NCI-H1417 (cell line): ENCODE measurements at places on chromosomes 12 and 14.
A peak's percentile ranks its signal among the peaks of the same experiment; 100 is the strongest.

DNA sequence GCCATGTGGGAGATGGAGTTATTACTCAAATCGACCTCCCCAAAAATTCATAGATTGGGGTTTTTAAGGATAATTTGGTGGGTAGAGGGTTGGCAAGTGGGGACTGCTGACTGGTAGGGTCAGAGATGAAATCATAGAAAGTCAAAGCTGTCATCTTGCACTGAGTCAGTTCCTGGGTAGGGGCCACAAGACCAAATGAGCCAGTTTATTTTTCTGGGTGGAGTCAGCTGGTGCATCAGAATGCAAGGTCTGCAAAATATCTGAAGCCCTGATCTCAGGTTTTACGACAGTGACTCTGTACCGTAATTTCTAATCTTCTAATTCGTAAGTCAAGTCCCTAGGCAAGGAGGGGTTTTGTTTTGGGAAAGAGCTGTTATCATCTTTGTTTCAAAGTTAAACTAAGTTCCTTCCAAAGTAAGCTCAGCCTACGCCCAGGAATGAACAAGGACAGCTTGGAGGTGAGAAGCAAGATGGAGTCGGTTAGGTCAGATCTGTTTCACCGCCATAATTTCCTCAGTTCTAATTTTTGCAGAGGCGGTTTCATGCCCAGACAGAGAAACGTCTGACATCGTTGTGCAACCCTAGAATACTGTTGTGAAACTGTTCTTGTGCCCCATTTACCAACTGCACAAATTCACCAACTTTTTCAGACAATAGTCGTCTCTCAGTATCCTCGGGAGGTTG is 104.5 kb upstream of the SFSWAP start:
- DNase-seq = no peak

GRCh38 chr12:120235369-120236323 is 29.9 kb downstream of the PXN start:
- DNase-seq = no peak

DNA sequence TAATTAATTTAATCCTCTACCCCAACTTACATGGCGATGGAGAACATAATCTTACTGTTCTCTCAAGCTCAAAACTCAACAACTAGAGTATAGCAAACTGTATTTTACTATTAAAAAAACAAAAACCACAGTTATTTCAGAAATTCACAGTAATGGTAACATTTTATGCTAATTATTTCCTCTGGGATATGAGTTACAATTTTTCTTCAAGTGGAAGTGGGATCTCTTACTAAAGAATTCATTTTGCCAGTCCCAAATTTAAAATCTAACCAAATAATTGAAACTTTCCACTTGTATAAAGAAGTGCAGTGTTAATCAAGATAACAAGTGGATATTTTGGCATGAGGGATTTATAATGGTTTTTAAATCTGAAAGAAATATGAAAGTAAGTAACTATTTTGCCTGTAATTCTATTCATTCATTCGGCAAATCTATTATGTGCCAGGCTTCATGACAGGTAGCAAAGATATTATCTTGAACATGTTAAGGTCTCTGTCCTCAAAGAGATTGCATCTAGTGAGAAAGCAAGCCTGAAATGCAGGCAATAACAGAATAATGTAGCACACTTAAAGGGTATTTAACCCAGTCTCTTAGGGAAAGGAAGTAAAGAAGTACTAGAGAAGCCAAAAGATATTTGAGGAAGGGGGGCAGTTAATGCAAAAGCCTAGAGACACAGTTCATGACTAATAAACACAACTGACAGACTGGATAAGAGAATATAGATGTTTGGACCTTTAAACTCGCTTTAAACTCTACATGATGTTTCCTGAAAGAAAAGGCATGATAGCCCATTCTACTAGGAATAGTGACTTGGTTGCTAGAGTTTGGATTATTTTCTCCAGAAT is 44.0 kb downstream of the TAOK3 start:
- no peak for DNase-seq

DNA sequence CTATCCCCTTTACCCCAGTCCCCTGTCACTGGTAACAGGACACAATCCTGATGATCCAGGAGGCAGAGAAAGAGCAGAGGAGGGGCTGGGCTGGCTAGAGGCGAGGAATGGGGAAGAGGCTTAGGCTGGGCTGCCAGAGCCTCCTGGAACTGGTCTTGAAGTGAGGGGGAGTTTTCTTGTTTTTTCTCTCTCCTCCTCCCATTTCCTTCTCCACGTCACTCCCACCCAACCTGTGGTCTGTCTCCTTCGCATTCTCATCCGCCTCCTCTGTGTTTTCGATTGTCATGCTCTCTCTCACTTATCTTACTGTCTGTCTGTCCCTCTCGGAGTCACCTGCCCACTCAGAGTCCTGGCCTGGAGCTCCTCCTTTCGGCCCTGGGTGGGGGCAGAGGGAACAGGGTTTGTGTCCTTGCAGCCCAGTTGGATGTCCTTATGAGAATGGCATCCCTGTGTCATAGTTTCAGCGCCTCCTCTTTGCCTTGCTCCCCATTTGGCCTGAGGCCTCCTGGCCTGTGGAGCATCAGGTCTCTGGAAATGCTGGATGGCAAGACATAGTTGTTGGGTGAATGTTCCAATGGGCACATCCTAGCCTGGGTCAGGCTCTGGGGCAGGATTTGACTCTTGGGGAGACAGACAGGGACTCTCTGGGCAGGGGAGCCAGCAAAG is 3.4 kb upstream of the KRT80 start:
- no peak for DNase-seq

DNA sequence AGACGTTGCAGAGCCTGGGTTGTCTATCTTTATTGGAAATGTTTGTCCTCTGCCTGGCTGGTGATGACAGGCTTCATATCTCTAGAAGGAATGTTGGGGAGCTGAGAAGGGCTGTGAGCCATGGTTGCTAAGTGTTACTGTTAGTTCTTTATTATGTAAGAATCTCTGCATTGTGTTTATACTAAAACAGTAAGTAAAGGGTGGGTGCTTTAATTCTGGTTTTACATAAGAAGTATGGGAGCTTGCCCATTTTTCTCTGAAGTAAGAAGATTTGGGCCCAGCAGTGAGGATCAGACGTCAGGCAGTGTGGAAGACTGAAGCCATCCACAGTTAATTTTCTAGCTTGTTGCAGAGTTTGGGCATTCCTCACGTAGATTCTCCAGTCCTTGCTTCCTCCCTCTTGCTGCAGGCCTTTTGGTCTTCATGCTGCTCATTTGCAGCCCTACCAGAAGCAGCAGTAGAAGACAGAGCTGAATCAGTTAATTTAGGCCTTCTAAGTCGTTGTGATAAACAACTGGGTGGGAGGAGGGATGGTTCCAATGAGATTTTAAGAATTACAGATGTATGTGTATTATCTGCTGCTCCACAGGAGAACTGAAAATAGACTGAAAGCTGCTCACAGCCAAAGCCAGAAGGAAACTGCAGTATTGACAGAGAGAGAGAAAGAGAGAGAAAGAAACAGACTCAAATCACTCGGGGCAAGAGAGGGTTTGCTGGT is 21.4 kb downstream of the WNT5B start:
- no peak for DNase-seq

DNA sequence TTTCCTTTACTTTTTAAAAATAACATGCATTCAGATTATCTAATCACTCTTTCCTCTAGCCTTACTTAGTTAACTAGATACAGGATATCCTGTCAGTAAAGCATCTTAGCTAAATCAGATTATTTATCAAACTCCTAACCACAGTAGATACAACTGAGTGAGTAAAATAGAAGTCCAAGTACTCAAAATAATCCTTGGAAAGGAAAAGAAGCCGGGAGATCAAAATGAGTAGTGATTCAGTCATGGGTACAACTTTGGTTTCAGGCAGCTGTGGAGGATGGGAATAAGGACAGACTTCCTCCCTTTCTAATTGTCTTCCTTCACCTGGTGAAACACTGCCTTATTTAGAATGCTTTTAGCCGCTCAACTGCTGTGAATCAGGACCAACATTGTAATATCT is 29.4 kb downstream of the GNG2 start:
- no peak for DNase-seq

DNA sequence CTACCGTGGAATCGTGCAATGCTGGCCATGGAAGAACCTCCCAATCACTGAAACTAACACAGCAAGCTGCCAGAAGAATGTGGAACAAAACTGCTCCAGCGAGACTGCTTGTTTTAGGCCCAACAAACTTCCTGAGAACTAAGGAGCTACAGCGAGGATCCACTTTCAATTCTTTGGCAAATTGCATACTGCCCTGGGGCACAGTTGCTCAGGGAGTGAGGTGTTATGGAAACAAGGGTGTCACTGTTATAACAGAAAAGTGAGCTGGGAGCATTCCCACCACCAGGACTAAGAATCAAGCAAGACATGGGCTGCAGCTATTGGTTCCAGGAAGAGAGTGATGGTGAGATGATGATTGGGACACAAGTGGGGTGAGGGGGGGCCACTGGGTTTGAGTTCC is 1606.1 kb upstream of the FLRT2 start:
- DNase-seq = no peak

DNA sequence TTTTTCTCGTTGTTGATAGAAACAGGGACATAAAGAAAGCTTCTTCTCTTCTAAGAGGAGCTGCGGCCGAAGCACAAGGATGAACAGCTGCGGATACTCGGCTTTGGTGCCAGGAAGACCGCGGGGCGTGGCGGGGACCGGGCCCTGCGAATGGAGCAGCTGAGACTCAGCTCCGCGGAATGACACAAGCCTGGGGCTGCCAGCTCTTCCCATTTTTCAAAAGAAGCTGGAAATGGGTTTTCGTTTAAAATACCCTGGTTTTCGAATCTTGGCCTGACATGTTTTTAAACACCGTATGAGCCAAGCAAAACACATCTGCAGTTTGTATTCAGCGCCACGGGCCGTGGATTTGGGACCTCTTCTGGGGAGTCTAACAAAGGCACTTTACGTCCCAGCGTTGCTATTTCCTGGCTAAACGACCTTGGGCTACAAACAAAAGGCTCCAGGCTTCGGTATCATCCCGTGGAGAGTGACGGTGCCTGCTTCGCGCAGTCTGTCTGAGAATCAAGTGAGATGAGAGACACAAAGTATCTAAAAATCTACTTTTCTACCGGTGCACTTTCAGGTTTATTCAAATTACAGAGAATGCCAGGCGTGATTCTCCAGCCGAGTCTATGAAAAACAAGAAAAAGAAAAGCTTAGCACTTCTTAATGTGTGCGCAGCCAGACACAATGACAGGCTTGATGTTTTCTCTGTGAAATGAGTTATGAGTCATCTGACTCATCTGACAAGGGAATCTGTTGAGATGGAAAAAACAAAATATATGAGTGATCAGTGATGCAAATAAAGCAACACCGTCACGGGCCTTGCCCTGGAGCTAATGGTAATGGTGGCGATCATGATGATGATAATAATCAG is 114.0 kb upstream of the TMEM132D start:
- DNase-seq = peak; percentile 11

- DNase-seq = no peak
Observed at GRCh38 chr12:50018968-50019367, 6.3 kb downstream of the RACGAP1 start.

- DNase-seq = no peak
Observed at GRCh38 chr12:9864913-9865675, 4.1 kb downstream of the CLEC2B start.

DNA sequence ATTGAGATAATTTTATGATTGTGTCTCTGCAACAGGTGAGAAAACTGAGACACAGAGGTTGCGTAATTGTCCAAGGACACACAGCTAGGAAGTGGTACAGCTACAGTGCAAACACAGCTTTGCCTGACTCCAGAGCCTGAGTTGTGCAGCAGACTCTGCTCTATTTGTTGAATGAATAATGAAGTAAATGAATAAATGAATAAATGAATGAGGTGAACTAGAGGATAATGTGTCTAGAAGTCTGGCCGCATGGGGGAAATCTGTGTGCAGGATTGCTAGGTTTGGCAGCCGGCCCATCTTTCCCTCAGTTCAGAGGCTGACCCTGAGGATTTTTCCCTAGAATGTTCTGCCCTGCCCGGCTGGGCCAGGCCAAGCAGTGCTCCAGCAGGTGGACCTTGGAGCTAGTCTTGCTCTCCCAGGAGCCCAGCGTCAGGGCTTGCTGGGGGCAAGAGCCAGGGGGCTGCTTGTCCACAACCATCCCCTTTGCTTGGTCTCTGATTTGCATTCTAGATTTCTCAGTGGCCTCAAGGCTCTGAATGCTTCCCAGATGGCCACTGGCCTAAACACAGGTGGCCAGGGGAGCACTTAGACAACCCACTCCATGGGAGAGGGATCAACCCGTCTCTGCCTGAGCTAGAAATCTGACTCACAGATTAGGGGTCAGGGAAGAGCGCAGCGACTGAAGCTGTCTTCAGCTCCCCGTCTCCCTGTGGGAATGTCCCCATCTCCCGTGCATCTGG is 225.2 kb downstream of the C12orf75 start:
- no peak for DNase-seq

GRCh38 chr12:65015850-65016249 is 105.3 kb downstream of the WIF1 start:
- DNase-seq = no peak

GRCh38 chr12:131539381-131539780 is 171.5 kb upstream of the SFSWAP start:
- DNase-seq = no peak

DNA sequence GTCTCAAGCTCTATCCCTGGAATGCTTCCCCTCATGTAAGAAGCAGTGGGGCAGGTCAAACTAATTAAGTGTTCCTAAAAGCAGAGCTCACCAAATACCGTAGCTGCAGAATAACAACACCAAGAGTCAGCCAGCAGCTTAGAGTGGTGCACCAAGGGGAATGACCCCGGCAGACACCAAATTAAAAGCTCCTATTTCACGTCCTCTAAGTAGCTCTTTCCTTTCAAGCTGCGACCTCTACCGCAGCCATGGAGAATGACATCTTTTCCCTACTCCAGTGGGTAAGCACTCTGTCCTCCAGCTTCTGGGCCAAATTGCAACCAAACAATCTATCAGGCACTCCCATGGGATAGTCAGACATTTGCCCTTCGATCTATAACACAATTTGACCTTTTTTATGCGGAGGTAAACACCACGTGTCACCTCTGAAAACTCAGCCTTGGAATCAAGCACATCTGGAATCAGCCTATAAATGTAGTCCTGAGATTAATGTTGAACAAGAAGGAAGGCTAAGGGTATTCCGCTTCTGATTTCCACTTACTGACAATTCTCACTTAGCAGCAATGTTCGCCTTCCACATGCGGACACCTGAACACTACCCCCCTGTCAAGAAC is 67.6 kb upstream of the CDKN3 start:
- peak; percentile 63 for DNase-seq

DNA sequence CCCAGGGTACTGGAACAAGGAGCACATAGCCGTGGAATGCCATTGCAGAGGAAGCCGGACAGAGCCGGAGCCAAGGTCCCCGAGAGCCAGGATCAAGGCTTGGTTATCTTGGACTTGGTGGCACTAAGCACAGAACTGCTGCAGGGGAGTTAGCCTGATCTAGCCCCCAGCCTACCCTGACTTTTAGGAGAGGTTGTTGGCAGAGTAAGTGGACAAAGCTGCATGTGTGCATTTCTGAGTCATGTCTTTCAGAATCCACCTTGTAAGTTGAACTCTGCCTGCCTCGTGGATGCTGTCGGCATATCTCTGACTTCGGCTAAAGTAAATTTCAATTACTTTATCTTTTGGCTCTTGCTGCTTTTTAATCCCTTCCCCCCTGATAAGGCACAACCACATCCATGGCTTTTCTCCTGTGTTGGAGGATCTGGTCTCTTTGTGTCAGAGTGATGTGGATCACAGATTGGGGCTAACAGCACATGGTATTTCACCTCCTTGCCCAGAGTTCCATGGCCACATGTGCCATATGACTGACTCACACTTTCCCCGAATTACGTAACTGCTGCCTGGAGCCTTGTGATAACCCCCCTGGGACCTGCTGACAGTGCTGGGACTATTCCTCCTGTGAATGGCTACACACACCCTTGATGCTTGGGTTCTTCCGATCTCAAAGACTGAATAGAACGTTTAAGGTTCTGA is 240.3 kb downstream of the EMP1 start:
- DNase-seq = no peak

GRCh38 chr14:95686935-95687334 is 709 bp downstream of the TCL1B start:
- DNase-seq = no peak
